ENCODE measurements at places on chromosomes 7 and 10.

DNA sequence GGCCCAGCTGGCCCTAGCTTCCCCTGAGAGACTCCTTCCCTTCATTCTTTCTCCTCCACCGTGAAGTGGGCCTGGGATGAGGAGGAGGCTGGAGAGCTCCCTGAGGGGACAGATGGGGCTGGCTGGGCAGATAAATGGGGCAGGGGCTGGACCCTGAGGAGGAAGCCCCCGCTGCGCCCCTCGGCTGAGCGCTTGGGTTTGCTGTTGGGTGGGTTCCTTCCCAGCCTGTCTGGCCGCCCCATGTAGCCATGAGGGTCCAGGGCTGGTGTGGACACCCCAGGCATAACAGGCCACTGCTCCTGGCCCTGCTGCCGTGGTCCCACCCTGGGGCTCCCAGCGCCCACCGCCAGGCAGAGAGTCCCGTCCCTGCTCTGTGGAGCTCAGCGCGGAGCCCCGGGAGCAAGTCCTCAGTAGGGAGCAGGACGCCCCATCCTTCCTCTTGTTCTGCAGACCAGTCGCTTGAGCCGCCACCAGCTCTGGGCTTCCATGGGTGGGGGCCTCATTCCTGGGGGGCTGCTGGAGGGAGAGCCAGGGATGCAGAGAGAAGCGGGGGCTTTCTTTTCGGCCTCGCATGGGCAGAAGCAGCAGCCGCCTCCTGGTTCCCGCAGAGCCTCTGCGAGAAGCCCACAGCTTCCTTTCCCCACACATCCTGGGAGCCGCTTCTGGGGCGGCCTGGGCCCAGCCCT lies 266.4 kb upstream of the TCERG1L start:
- no peak for DNase-seq

GRCh38 chr10:32790483-32790882 lies 167.5 kb downstream of the ITGB1 start:
- no peak for DNase-seq

GRCh38 chr7:15218261-15218660 lies 315.7 kb upstream of the DGKB start:
- DNase-seq: no peak

DNA sequence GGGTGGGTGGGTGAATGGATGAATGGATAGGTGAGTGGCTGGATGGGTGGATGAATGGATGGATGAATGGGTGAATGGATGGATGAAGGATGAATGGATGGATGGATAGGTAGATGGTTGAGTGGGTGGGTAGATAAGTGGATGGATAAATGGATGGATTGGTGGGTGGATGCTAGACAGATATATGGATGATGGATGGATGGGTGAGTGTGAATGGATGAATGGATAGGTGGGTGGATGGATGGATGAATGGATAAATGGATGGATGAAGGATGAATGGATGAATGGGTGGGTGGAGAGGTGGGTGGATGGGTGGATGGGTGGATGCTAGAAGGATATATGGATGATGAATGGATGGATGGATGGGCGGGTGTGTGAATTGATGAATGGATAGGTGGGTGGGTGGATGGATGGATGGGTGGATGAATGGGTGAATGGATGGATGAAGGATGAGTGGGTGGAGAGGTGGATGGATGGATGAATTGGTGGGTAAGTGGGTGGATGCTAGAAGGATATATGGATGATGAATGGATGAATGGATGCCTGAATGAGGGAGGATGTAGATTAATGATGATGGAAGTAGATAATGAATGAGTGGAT lies 20.4 kb downstream of the ELFN1 start:
- DNase-seq: no peak

DNA sequence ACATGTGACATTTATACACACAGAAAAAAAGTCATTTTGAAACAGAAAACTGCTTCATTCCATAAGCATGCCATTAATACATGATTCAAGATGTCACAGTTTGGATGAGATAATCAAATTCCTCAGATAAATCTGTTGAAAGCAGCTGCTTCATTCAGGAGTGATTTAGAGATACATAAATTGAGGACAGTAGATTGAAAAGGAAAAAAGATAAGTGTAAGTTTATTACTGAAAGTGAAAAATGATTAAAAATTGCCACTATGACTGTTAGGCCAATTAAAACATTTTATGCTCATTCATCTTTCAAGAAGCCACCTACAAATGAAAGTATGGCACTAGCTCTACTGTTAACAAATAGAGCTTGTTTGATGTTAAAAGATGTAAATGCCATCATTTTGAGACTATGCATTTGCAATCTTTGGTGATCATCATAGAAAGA lies 136.9 kb upstream of the CDK6 start:
- DNase-seq: no peak

DNA sequence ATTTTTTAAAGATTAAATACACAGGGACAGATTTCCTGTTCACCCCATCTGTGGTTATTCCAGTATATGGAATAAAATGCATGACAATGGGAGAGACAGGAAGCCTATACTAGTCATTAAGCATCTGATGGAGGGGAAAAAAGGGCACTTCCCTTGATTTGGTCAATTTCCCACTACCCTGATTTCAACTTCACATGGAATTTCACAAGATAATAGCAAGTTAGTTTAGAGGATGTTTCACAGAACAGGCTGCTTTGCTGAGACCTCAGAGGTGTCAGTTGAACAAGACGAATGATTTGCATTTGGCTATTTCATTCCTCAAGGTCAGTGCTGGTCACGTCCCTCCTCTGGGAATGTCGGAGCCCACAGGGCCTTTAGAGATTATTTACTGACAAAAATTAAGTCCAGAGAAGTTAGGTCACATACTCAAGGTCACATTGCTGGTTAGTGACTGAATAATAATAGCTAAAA lies 4.7 kb upstream of the ITPRIP start:
- no peak for DNase-seq

DNA sequence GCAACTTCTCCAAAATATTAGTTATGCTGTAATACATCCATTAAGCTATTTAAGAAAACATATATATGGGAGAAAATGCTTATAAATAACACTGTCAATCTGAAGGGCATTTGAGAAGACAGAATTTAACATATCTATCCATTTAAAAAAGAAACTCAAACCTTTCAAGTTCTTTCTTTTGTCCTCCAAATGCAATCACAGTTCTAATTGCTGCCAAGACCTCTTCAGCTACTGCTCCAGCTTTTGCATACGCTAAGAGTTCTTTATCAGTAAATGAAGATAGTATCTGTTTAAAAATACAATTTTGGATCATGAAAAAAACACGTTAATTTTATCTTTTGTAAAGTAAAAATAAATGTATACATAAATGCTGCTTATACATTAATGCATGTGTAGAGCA lies 39.6 kb downstream of the ABCB1 start:
- no peak for DNase-seq

Measured in epithelial cell of prostate (primary cell).